Keratinocyte (primary cell): ENCODE measurements at places on chromosomes 7 and 10. TPM values are rescaled to one million over a fixed set of nuclear protein-coding genes. Genes with fewer than 3 reads are reported as not detected.

DNA sequence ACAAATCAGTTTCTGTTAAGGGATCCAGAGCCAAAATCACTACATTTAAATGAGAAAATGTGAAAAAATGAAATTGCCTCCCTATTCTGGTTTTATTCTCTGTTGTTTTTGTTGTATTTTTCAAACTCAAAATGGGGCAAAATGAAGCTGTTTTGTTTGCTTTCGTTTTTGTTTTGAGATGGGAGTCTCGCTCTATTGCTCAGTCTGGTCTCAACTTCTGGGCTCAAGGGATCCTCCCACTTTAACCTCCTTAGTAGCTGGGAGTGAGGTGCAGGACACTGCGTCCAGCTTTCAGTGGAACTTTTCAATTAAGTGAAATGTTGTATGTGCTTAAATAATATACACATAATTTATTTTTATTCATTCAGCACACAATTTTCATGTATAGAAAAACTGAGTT, 205.0 kb downstream of the SORCS1 start:
- DNase-seq = no peak
- H3K36me3 ChIP-seq = no peaks in the 10 kb centered on the region
- no peaks in the 10 kb centered on the region for H3K4me1 ChIP-seq
- H3K27ac ChIP-seq = no peak overlapping the region
- no peaks in the 10 kb centered on the region for H3K27me3 ChIP-seq

The SMIM30 gene
- polyA plus RNA-seq = 57.5 to 94.5 TPM (median 77.5 TPM) in 3 replicates

The ZCCHC24 gene
- 0.91 to 1.5 TPM (median 0.96 TPM) in 3 replicates for polyA plus RNA-seq

DNA sequence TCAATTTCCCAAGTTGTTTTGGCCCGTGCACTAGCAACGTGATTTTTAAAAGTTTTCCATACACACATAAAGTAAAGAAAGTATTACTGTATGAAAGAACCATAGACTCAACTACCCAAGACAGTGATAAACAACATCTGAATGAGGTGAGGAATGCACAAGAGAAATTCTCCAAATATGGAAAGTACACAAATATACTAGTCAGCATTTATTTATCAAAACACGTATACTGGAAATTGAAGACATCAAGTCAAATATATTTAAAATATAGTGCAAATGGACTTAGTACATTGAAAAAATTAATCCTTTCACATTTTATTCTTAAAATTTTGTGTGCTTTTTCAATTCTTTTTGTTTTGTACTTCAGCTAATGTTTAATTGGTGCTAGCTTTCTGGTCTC, 143.6 kb downstream of the ARL4A start:
- peaks cover 12% of the 10 kb centered on the region for H3K4me1 ChIP-seq
- no peak overlapping the region for H3K4me3 ChIP-seq
- no peak for DNase-seq
- H3K27ac ChIP-seq = no peak overlapping the region

DNA sequence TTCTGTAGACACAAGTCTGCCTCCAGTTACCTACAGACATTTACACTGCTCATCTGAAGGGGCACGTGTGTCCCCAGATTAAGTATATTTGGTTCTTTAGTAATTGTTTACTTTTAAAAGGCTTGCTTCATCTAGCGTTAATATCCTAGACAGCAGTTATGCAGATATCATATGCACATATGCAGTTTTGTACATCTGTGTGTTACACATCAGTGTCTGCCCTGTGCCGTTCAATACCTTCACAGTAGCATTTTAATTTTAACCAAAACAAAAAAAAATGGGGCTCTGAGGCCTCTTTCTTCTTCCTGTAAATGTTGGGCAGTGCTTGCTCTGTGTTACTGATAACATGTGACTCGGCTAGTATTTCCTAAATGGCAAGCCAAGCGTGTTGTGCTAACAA, 331.4 kb upstream of the MGMT start:
- H3K27ac ChIP-seq = no peak overlapping the region
- no peaks in the 10 kb centered on the region for H3K36me3 ChIP-seq
- no peaks in the 10 kb centered on the region for H3K4me1 ChIP-seq
- DNase-seq = no peak

GRCh38 chr10:119284679-119285096, 77.3 kb downstream of the GRK5 start:
- no peak for DNase-seq
- no peak overlapping the region for H3K4me3 ChIP-seq
- H3K36me3 ChIP-seq = no peaks in the 10 kb centered on the region
- no peak overlapping the region for H3K27ac ChIP-seq
- no peaks in the 10 kb centered on the region for H3K27me3 ChIP-seq

GRCh38 chr10:37711617-37712488, 145.6 kb downstream of the ZNF248 start:
- H3K27ac ChIP-seq = no peak overlapping the region
- no peak for DNase-seq
- H3K4me1 ChIP-seq = no peaks in the 10 kb centered on the region
- H3K27me3 ChIP-seq = no peaks in the 10 kb centered on the region
- H3K4me3 ChIP-seq = no peak overlapping the region
- H3K36me3 ChIP-seq = no peaks in the 10 kb centered on the region

The GPNMB gene
- polyA plus RNA-seq = 44.5 to 412 TPM (median 142 TPM) in 3 replicates

DNA sequence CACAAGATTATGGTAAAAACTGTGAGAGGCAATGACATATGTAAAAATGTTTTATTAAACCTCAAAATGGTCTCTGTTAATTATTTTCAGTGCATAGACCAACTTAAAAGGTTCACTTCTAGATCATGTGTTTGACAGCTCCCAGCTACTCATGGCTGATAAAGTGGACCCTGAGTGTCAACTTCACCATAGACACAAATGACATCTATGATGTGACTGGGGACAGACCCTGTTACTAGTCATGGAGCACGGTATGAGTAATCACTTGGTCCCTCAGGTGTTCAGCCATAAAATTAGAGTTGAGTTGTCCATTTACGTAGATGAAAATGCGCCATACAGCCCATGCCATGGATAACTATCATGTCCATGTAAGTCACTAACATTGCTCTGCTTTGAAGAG, 199.8 kb downstream of the ZNF365 start:
- no peak overlapping the region for H3K27ac ChIP-seq
- H3K36me3 ChIP-seq = no peaks in the 10 kb centered on the region
- no peak for DNase-seq

- DNase-seq = no peak
- peaks cover 4% of the 10 kb centered on the region for H3K4me1 ChIP-seq
- H3K27me3 ChIP-seq = no peaks in the 10 kb centered on the region
- peaks cover 3% of the 10 kb centered on the region for H3K36me3 ChIP-seq
- H3K4me3 ChIP-seq = no peak overlapping the region
Observed at GRCh38 chr10:73485320-73485719, 10.5 kb downstream of the PPP3CB start.

DNA sequence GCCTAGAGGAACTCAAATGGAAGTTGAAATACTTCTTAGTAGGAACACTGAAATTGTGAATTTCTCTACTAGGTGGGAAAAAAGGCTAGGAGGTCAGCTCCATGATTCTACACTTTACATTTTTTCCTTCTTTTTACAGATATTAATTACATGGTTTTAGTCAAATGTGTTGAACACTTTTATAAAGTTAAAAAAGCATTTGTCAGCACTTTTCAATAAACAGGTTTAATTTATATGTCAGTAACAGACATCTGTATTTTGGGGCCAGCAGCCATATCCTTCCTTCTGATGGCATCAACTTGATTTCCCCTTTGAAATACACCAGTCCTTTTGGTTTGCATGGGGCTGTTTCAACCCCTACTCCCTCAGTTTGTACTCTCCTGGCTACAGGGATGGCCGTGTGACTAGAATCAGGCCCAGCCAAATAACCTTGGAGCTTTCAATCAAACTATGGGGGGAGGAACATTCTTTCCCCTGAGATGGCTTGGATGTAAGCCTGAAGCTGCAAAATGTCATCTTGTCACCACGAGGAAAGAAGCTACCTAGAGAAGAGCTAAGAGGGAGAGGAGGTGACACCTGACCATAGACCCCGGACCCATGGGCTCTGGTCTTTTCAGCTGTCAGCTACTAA, 171.0 kb upstream of the NEBL start:
- no peaks in the 10 kb centered on the region for H3K27me3 ChIP-seq
- no peak for DNase-seq
- H3K36me3 ChIP-seq = no peaks in the 10 kb centered on the region
- no peak overlapping the region for H3K27ac ChIP-seq
- no peaks in the 10 kb centered on the region for H3K4me1 ChIP-seq

GRCh38 chr7:155848691-155849669, 36.7 kb upstream of the SHH start:
- H3K27ac ChIP-seq = no peak overlapping the region
- no peaks in the 10 kb centered on the region for H3K36me3 ChIP-seq
- DNase-seq = no peak
- no peaks in the 10 kb centered on the region for H3K27me3 ChIP-seq
